Sigmoid colon (tissue), 7 donors: ENCODE measurements at places on chromosomes 11 and 22. TPM values are rescaled to one million over a fixed set of nuclear protein-coding genes. Genes with fewer than 3 reads are reported as not detected.
A peak's percentile ranks its signal among the peaks of the same experiment; 100 is the strongest.

The SCGB2A2 gene
- not detected for total RNA-seq

The DNAJB7 gene
- not detected for total RNA-seq

DNA sequence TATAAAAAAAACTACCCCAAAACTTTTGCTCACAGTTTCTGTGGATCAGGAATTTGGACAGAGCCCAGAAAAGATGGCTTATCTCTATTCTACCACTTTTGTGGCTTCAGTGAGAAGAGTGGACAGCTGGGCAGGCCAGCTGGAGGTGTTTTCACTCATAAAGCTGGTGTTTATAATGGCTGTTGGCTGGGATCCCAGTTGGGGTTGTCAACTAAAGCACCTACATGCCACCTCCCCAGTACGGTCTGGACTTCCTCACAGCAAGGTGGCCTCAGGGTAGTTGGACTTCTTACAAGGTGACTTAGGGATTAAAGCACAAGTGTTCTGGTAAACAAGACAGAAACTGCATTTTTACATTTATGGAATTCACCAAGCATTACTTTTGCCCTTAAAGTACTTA lies 171.0 kb downstream of the NELL1 start:
- no peak for DNase-seq
- H3K36me3 ChIP-seq, result no peaks in the 10 kb centered on the region
- no peaks in the 10 kb centered on the region for H3K27me3 ChIP-seq
- no peak overlapping the region for H3K27ac ChIP-seq
- no peaks in the 10 kb centered on the region for H3K4me1 ChIP-seq

DNA sequence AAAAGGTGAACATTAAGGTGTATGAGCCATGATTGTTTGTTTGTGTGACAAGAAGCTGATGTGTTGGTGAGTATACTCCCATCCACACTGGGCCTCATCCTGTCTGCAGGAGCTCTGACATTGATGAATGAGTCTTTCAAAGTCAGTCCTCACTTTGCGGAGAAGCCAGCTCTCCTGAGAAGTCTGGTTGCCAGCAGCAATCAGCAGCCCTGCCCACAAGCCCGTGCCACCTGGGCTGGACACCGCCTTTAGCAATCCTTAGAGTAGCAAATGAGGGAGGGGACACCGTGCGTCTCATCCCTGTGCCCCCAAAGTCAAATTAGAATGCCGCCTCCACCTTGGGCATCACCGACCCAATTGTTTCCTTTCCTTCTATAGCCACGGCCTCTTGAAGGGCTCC lies 174.8 kb upstream of the NECTIN1 start:
- DNase-seq, result no peak
- no peak overlapping the region for H3K4me3 ChIP-seq
- H3K27ac ChIP-seq, result no peak overlapping the region
- H3K27me3 ChIP-seq, result peaks cover 7% of the 10 kb centered on the region
- no peaks in the 10 kb centered on the region for H3K36me3 ChIP-seq

DNA sequence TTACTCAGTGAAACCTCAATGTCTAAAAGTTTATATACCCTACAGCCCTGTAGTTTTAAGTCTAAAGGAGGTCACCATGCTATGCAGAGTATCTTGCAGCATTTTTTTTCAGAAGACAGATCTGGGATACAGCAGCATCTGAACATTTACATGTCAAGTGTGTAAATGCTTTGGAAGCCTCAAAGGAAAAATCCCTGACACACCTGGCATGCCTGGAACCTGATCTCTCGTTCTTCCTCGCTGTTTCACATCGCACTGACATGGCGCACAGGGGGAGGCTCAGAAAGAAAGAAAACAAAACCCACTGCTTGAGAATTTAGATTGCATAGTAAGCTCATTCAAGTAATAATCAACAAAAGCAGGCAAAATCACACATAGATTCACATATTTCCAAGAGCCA lies 31.0 kb downstream of the PAX6 start:
- no peaks in the 10 kb centered on the region for H3K4me1 ChIP-seq
- no peak overlapping the region for H3K27ac ChIP-seq
- H3K4me3 ChIP-seq, result no peak overlapping the region
- H3K27me3 ChIP-seq, result no peaks in the 10 kb centered on the region
- DNase-seq, result no peak
- H3K36me3 ChIP-seq, result no peaks in the 10 kb centered on the region

DNA sequence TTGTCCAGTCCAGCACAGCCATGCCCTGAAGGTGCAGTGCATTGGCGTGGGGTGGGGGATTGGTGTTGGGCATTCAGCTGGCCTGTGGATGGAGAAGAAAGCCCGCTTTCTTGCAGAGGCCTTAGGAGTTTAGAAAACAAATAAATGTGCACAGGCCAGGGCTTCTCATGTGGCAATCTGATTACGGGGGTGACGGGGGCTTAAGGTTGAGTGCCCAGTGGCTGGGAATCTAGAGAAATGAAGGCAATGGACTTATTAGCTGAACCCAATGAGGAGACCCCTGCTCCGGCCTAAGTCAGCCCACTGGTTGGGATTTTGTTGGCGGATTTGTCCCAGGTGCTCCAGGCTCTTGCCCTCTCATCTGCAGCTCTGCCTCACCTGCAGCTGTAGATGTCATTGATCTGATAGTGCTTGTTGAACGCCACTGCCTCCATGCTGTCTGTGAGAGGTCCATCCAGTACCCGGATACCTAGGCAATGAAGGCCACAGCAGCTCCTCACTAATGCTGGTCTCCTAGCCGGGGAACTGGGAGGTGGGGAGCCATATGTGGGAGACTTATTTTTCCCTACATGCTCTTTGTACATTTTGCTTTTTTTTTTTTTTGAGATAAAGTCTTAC lies 6.2 kb downstream of the PCSK7 start:
- peaks cover 19% of the 10 kb centered on the region for H3K36me3 ChIP-seq
- H3K27ac ChIP-seq, result peak overlapping the region; percentile 90
- peaks cover 64% of the 10 kb centered on the region for H3K4me1 ChIP-seq
- H3K4me3 ChIP-seq, result no peak overlapping the region
- peak; percentile 58 for DNase-seq

DNA sequence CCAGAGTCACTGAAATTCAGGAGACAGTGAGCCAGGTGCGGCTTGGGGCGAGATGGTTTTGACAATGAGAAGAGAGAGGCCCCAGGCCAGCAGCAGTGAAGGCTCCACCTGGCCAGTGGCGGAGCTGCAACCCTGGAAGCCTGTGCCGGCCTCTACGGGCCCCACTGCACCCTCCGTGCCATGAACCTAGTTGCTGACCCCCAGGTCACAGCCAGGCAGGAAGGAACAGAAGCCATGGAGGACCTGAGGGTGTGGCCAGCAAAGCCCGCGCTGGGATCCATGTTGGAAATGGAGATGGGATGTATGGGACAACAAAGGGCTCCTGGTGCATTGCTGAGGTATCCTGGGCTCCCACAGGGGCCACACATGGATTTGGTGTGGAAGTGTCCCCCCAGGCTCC lies 1528.5 kb downstream of the BRD1 start:
- no peaks in the 10 kb centered on the region for H3K27me3 ChIP-seq
- H3K4me1 ChIP-seq, result no peaks in the 10 kb centered on the region
- no peak overlapping the region for H3K27ac ChIP-seq
- no peaks in the 10 kb centered on the region for H3K36me3 ChIP-seq

The C11orf97 gene
- total RNA-seq, result not detected

The DTX4 gene
- total RNA-seq, result 7.8 TPM
